ENCODE measurements at places on chromosomes 2 and 18.
A peak's percentile ranks its signal among the peaks of the same experiment; 100 is the strongest.

GRCh38 chr2:187102381-187102780 lies 253.4 kb upstream of the ZSWIM2 start:
- no peak for DNase-seq

- no peak for DNase-seq
Observed at GRCh38 chr2:182248362-182248761, 178.5 kb downstream of the PDE1A start.

DNA sequence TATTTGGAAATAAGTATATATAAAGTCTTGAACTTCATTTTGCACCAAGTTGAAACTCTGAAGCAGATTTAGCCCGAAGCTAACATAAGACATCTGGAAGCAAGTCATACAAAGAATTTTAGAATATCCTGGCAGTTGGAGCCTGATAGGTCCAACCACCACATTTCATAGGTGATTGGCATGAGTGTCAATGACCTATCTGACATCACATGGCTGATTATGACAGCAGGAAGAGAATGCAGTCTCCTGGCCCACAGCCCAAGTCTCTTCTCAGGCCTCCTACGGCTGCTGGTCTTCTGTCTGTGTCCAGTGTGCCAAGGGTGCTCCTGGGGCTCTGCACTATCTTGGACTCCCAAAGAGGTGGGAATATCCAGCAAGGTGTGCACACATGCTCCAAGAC lies 325.7 kb upstream of the ACVR2A start:
- no peak for DNase-seq

DNA sequence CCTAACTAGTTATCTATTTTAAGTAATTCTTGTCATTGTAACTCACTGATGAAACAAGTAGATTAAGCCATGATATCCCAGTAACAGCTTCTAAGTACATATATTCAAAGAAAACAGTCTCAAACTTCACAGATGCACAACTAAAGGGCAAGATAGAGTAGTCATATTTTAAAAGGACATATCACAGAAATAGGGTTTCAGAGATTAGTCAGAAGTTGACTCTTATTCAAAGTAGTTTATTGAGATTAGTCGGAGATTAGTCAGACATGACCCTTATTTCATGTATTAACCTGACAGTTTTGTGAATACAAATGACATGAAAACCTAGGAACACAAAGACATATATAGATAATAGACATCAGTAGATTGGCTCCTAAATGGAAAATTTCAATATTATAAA lies 15.9 kb upstream of the CHAC2 start:
- DNase-seq, result no peak

- no peak for DNase-seq
Observed at GRCh38 chr2:170165129-170165528, 12.8 kb upstream of the MYO3B start.

DNA sequence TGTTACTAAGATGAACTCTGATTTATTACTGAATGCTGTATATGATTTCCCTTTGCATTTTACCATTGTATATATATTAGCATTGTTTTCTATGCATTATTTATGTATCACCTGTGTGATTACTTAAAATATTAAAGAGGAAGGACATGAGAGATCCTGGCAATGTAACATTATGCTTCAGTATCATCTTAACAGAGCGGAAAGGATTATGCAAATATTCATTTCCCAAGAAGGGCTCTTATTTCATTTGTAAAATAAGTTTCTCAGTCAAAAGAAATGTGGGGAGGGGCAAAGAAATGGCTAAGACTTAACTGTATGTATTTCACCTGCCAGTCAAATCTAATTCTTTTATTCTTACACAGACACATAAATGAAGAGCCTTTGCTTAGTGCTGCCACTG lies 654.2 kb upstream of the PKDCC start:
- no peak for DNase-seq

DNA sequence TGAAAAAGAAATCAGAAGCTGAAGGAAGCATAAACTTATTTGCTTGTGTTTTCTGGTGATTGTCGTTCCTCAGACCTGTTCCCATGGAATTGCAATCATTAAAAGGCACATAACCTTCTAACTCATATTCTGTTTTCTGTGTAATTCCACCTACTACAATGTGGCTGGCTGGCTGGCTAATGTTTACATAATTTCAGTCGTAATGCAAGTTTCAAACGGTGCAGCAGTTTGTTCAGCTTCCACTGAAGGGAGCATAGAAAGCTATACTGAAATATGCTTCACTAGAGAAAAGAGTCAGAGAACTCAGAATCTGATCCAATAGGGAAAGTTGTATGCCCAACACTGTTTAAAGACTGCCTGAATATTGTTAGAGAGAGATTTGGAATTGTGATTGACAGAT lies 27.1 kb upstream of the SCN7A start:
- no peak for DNase-seq

DNA sequence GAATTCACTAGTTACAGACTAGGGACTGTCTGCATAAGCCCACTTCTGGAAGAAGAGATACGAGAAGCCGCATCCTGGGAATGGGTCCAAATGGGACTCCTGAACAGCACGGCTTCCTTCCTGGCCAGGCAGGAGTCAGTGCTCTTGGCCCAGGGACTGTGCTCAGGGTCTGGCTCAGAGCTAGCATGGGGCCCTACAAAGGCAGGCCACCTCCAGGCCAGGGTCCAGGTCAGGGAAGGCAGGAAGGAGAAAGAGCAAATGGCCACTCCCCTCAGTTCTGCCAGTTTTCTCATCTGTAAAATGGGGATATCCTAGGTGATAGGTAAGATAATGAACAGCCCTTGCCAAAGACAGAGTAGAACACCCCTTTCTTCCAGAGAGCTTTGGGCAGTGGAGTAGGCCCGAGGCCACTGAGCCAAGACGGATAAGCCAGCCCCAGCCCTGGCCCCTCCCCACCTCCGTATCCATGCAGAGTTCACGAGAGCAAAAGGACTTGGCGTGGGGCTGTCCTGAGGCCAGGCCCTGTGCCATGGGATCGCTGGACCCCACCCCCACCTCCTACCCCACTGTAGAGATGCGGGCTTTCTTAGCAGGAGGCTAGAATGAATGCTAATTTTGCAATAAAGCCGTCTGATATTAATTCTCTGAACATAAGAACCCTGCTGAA lies 190.1 kb downstream of the MGAT5 start:
- no peak for DNase-seq

GRCh38 chr2:219509780-219510511 lies 4.3 kb upstream of the ASIC4 start:
- peak; percentile 57 for DNase-seq

- no peak for DNase-seq
Observed at GRCh38 chr2:217568289-217568971, 434.4 kb downstream of the TNS1 start.

GRCh38 chr2:234954551-234954992 lies 2.8 kb downstream of the SH3BP4 start:
- DNase-seq, result no peak

DNA sequence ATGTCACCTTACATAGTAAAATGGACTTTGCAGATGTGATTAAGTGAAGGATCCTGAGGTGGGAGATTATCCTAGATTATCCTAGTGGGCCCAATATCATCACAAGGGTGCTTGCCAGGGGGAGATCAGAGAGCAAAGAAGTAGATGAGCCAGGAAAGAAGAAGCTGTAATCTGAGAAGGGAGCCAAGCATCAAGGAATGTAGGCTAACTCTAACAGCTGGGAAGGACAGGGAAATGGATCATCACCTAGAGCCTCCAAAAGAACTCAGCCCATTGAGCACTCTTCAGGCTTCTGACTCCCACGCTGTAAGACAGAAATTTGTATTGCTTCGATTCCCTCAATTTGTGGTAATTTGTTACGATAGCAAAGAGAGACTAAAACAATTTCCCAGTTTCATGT lies 309.9 kb downstream of the LRP1B start:
- DNase-seq, result no peak

DNA sequence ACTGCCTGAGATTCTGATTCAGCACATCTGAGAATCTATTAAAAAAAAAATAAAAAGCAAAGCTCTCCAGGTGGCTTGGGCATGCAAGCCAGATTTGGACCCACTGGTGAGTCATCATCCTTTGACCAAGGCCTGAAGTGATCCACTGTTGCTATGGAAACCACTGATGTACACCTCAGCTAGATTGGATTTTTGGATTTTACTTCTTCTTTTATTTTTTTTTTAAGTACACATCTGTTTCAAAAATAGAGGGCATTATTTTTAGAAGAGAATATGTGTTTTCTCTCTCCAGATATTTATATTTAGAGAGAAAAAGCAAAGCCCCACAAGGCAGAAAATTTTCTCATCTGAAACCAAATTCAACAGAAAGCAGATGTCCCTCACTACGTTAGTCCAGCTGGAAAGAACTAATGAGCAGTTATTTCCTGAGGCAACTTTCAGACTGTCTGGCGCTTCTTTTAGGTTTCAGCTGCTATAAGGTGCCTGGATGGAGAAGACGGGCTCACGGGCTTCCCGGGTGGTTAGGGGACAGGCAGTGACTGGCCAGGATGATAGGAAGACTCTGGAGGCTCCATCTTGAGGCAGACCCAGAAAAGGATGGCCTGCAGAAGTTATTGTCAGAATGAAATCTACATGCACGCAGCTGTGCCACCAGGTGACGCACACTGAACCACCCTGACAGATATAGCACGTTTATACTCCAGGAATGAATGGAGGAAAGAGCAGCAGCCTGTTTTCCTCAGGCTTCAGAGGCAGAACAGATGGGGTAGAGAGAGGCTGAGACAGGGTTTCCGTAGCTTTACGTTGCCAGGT lies 50.5 kb downstream of the MRPL35 start:
- DNase-seq, result no peak

DNA sequence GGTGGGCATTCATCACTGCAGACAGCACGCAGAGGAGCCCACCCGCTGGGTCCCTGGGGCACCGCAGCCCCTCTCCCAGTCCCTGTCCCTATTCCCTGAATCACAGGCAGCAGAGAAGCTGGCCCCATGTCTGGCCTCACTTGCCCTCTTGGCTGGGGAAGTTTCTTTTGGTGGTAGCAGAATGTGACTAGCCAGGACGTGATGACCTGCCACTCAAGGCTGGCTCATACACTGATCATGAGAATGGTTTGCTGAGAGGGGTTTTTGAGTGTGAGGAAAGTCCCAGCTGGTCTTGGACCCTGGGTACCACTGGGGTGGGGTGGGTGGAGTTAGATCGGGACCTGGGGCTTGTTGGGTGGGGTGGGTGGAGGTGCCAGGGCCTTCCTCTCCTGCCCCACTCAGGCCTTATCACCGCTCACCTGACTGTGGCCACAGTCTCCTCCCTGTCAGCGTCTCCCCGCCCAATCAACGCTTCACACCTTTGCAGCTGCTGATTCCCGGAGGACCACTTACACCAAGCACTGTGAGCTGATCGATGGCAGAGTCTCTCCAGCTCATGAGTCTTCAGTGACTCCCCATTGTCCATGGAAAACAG lies 28.9 kb upstream of the FOSL2 start:
- DNase-seq, result no peak

- DNase-seq, result no peak
Observed at GRCh38 chr2:71101656-71102055, 28.4 kb downstream of the MCEE start.

DNA sequence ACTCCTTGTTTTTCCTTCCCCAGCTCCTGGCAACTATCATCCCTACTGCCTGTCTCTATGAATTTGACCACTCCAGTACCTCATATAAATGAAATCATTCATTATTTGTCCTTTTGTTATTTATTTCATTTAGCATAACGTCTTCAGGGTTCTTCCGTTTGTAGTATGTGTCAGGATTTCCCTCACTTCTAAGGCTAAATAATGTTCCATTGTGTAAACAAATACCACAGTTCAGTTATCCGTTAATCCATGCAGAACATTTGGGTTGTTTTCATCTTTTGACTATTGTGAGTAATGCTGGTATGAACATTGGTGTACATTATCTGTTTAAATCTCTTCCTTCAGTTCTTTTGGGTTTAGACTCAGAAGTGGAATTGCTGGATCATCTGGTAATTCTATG lies 18.8 kb downstream of the DYNC2LI1 start:
- DNase-seq, result no peak

GRCh38 chr2:113229795-113230194 lies 48.9 kb downstream of the PAX8 start:
- no peak for DNase-seq

GRCh38 chr2:9317559-9317958 lies 105.8 kb downstream of the ITGB1BP1 start:
- no peak for DNase-seq

- DNase-seq, result no peak
Observed at GRCh38 chr18:34028324-34028723, 196.4 kb downstream of the NOL4 start.

DNA sequence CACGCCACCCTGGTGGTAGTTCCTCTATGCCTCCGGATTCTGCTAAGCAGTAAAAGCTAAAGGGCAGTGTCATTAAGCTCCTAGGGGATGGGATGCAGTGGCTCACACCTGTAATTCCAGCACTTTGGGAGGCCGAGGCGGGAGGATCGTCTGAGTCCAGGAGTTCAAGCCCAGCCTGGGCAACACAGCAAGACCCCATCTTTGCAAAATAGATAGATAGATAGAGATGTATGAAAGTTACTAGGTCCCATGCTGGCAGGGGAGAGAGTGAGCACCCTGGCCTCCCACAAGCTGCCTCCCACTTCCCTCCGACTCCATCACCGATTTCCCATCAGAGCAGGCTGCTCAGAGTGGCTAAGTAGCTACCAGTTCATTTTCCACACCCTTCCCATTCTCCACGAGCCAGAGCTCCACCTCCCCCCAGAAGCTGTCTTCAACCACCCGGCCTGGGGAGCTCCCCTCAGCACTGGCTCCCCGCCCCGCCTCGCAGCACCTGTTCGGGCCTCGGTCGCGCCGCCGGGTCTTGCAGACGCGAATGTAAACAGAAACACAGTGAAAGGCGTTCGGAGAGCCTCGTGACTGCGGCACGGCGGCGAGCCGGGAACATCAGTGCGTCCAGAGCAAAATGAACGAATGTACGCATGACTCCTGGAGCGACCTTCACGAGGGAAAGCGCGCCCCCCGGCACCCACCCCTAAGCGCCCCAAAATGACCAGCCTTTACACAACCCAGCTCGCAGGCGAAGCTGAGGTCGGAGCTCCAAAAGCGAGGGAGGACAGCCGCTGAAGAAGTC lies 598 bp upstream of the CEP68 start:
- no peak for DNase-seq

Measured in GM19239 (cell line).